Effector CD4-positive, alpha-beta T cell (primary cell): ENCODE measurements at places on chromosomes 3 and 15.
A peak's percentile ranks its signal among the peaks of the same experiment; 100 is the strongest.

GRCh38 chr3:15858547-15859506, 61.0 kb upstream of the ANKRD28 start:
- DNase-seq = peak; percentile 51

- DNase-seq = no peak
Measured at GRCh38 chr3:124298951-124299350, 307.0 kb upstream of the ROPN1 start.

GRCh38 chr3:138452436-138452835, 18.0 kb downstream of the ESYT3 start:
- no peak for DNase-seq

- no peak for DNase-seq
Measured at GRCh38 chr15:40398413-40398873, 7.2 kb upstream of the IVD start.

DNA sequence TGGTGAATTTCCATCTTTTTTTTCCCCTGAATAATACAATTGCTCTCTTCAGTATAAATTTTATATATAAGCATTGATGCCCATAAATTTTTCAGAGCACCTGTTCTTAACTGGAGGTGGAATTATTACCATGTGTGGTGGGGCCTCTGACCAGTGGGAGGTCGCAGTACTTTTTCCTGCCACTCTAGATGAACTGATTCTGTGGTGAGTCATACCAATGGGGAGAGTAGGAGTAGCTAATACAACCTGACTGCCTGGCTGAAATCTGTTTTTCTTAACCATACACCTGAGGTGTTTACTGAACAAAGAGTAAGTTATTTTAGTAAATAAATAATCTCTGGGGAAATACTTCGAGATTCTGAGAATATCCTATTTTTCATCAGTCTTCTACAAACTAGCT, 67.2 kb downstream of the UNC13C start:
- no peak for DNase-seq

DNA sequence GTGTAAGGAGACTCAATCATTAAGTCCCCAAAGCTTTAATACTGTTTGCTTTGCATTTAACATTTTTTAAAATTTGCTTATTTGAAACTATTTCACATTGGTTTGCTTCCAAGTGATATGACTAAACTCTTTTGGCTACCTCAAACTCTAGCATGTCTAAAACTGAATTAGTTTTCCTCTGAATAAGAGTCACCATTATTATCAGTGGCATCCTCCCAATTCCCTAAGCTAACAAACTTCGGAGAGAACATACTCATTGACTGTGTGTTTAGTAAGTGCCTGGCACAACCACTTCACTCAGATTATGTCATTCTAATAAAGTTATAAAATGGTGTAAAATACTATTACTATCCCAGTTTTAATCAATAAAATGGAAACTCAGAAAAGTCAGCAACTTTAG, 21.9 kb downstream of the ATOSA start:
- no peak for DNase-seq

GRCh38 chr15:71654720-71655174, 155.6 kb upstream of the NR2E3 start:
- DNase-seq = no peak

GRCh38 chr3:155231792-155232191, 61.7 kb downstream of the STRIT1 start:
- DNase-seq = no peak

GRCh38 chr15:52689562-52689961, 10.4 kb upstream of the ATOSA start:
- DNase-seq = no peak
